H54 (cell line): ENCODE measurements at places on chromosomes 6 and 20.

DNA sequence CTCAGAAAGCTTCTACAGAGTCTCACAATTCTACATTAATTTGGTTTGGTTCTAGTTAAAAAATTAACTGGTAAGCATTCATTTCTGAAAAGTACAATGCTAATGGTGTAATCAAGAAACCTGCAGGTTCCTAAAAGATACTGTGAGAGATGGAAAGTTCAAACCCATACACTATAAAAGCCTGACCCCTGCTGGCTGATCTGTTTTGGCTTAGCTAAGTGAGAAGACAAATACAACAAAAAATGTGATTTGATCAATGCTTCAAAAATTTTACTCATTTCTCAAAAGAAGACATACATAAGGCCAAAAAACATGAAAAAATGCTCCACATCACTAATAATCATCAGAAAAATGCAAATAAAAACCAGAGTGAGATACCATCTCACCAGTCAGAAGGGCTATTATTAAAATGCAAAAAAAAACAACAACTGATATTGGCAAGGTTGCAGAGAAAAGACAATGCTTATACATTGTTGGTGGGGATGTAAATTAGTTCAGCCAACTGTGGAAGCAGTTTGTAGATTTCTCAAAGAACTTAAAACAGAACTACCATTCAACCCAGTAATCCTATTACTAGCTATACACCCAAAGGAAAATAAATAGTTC, 102.8 kb downstream of the MOXD1 start:
- DNase-seq, result no peak

DNA sequence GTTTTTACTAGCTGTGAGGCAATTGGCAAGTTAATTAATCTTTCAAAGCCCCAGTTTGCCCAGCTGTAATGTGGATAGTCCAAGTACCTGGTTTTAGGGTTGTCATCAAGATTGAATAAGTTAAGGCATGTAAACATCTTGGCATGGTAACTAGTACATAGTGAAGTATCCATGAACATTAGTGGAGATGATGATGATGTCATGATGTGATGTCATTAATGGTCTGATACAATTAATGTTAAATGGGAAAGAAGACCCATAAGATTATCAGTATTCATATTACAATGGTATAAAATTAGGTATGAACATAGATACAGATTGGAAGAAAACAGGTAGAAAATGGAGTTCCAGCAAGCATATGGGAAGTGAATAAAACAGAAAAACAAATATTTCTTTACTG, 5.3 kb downstream of the EPB41L1 start:
- no peak for DNase-seq

DNA sequence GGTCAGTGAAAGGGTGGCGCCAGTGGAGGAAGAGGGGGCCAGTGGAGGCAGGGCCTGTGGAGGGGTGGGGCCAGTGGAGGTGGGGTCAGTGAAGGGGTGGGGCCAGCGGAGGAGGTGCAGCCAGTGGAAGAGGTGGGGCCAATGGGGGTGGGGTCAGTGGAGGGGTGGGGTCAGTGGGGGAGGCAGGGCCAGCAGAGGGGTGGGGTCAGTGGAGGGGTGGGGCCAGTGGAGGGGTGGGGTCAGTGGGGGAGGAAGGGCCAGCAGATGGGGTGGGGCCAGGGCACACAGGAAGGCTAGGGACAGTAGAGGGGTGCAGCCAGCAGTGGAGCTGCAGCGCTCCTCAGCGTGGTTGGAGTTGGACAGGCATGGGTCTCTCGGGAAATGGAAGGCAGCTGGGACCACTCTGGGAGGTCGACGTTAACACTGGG, 18.7 kb downstream of the ADRM1 start:
- no peak for DNase-seq

DNA sequence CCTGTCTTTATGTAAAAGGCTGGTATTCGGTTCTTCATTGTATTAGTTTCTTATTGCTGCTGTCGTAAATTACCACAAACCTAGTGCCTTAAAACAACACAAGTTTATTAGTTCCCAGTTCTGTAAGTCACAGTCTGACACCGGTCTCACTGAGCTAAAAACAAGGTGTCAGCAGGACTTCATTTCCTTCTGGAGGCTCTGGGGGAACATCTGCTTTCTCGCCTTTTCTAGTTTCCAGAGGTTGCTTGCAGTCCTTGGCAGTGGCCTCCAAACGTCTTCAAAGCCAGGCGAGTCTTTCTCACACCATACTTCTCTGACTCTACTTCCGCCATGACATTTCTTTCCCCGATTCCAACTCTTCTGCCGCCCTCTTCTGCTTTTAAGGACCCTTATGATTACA, 43.0 kb upstream of the ZFAND3 start:
- no peak for DNase-seq

DNA sequence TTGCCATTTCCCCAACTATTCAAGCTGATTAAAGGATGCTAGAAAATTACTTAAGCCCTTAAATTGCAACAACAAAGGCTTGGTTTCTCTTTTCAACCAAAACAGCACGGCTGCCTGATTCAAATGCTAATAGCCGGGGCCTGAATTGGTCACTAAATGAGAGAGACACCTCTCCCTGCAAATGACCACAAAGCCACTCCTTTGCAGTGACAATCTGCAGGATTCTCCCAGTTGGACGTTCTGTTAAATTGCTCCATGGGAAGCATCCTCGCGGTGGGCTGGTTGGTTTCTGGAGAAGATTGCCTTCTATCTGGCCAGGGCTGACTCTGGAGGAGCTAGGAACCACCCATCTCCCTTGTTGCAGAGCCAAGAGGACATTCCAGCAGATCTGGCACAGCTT, 29.7 kb upstream of the TBXT start:
- DNase-seq, result no peak

GRCh38 chr20:50691573-50692551, 520 bp upstream of the RIPOR3 start:
- DNase-seq, result no peak

- no peak for DNase-seq
Measured at GRCh38 chr6:72784581-72784980, 162.7 kb downstream of the KCNQ5 start.

DNA sequence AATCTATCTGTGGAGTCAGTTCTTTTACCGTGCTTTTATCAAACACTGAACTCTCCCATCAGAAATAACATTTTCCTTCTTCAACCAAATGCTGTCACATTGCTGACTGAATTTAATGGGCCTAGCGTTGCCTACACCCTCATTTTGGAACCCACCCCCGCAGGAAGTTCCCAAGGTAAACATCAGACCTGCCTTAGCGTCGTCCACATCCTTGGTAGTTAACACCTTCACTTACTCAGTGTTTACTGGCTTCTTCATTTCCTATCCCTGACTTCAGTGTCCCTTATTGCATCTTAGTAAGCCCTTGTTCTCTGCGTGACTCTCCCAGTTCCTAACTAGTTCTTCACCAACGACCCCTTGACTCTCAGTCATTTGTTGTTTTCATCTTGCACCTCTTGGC, 491.4 kb upstream of the SOX4 start:
- DNase-seq, result no peak

DNA sequence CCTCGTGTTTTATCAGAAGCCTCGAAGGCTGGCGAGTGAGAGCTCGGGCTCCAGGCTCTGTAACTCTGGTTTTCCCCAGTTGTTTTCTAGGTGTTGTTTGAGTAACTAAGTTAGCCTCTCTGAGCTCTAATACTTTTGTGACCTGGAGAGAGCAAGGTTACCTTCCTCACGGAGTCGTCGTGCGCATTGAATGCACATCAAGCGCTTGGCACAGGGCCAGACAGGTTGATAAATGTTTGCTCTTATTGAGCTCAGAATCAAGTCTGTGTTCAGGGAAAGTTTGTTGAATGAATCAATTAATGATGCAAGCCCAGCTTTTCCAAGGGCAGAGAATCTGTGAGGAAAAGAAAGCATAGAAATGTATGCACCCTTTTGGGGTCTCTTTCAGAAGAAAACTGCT, 33.5 kb downstream of the EDN3 start:
- no peak for DNase-seq

DNA sequence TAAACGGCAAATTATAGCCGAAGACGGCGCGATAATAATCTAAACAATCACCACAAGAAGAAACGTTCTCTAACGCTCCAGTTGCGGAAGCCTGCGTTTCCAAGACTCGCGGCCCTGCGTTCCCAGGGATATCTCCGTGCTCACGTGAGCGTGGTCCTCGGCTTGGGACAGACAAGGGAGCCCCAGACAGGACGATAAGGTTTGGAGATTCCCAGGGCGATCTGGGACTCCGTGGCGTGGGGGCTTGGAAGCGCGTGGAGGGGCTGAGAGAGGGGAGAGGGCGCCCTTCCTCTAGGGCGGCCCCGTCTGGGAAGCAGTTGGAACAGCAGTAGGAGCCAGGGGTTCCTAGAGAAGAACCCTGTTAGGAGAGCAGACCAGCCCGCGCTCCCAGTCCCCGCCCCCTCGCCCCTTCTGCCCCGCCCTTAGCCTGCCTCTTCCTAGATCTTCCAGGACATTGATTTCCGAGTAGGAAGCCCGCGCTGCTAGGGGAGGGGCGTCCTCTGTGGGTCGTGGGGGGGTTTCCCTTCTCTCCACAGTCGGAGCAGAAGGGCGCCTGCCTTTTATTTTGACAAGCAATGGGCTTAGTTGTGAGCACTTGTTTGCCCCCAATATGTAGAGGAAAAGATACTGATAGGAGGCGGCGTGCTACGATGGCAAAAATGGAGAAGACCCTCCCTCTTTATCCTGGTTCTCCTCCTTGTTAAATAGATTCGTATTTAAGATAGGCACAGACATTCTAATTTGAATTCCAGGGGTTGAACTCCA, 10.6 kb downstream of the NRN1 start:
- DNase-seq, result peak; percentile 80

GRCh38 chr20:57500235-57500634, 24.7 kb downstream of the CTCFL start:
- DNase-seq, result no peak

DNA sequence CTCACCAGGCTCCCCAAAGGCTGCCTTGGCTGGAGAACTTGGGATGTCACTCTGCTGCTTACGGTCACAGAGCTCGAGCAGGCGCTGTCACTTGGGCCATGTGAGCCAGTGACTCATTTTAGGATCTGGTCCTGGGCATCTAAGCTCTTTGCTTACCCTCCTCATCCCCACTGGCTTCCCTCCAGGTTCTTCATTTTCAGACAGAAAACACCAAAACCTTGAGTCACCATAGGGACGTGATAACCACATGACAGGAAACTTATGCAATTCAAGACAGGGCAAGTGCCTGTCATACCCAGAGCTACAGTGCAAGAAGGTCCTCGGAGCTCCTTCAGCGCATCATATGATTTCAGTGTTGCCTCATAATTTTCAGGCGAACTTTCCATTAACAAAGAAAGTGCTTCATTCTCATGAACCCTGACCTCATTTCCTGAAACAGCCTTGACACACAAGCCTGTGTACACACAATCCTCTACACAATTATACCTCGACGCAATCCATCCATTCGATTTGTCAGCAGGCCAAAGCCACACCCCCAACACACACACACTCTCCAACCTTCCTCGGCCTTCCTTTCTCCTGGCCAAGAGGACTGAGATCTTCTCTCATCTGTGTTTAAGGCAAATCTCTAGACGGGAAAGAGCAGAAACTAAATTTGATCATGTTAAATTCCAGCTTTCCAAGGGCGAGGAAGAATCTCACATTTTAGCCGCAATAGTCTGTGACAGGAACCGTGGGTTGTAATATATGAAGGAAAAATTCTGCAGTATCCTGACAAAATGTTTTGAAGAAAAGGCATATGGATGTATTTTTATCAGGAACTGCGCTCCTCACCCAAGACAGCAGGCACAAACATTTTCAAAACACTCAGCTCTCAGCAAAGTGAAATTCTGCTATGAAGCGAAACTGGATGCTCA, 25.3 kb downstream of the TBC1D7 start:
- peak; percentile 93 for DNase-seq

- DNase-seq, result no peak
Measured at GRCh38 chr6:40138273-40138720, 204.0 kb upstream of the MOCS1 start.

- DNase-seq, result no peak
Measured at GRCh38 chr6:155955038-155955437, 499.4 kb upstream of the NOX3 start.

- DNase-seq, result no peak
Measured at GRCh38 chr6:90264561-90264960, 32.1 kb downstream of the BACH2 start.

DNA sequence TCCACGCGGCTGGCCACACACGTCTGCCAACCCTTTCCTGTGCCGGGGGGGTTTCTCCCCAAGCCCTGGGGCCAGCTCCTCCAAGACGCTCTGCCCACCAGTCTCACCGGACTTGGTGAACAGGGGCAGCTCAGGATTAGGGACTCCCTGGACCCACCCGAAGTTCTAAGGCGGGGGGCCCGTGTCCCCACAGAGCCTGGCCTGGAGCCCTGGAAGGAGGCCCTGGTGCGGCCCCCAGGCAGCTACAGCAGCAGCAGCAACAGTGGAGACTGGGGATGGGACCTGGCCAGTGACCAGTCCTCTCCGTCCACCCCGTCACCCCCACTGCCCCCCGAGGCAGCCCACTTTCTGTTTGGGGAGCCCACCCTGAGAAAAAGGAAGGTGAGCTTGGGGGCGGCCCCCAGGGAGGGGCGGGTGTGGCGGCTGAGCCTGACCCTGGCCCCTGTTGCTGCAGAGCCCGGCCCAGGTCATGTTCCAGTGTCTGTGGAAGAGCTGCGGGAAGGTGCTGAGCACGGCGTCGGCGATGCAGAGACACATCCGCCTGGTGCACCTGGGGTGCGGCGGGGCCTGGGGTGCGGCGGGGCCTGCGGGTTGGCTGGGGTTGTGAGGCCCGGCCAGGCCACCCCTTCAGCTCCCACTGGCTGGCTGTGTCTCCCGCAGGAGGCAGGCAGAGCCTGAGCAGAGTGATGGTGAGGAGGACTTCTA, 2.3 kb downstream of the SLC2A4RG start:
- DNase-seq, result no peak

- DNase-seq, result no peak
Measured at GRCh38 chr20:50916257-50916656, 15.0 kb downstream of the ADNP start.

DNA sequence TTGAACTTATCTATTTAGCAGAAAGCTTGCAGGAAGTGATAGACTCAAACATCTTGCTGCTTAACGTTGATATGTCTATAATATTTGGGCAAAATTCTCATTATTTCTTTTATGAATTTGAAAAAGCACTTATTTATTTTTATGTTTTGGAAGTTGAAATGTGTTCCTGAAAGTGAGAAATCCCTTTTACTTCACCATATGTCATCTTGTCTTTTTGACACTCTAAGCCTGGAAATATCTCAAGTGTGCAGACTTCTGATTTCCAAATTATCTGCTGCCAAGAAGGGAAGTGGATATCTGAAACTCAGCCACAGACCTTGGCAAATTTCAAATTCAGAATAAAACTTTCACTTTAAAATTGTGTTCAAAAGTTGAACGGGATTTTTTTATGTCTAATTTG, 368.7 kb upstream of the MANEA start:
- no peak for DNase-seq

DNA sequence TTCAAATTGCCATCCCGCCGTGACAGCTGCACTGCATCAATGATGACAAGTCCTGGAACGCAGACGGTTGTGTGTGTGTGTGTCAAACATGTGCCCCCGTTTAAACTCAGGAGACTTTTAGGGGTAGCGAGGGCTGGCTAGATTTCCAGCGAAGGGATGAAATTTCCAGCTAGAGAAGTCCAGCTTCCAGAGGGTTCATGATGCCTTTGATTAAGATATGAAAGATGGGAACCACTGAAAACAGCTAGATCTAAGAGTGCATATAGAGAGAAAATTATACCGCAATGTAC, 644 bp downstream of the KIZ start:
- no peak for DNase-seq
